Mesenteric fat pad (tissue), 1 donor: ENCODE measurements at places on chromosomes 1 and 21. TPM values are rescaled to one million over a fixed set of nuclear protein-coding genes. Genes with fewer than 3 reads are reported as not detected.

- DNase-seq = no peak
Observed at GRCh38 chr1:16254263-16254928, 17.4 kb upstream of the CPLANE2 start.

DNA sequence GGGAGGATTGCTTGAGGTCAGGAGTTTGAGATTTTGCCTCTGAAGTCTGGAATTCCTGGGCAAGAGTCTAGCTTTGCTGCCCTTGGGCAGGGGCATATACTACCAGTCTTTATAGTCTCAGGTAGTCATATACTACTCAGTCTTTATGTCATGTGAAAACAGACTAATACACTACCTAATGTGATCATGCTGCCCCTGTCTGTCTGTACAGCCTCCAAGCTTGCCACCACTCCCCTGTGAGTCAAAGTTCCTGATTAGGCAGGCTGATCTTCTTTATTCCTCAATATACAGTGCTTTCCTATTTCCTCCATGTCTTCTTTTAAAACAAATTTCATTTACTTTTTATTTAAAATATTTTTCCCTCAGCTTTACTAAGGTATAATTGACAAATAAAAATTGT, 105.3 kb upstream of the BEND5 start:
- DNase-seq = no peak

DNA sequence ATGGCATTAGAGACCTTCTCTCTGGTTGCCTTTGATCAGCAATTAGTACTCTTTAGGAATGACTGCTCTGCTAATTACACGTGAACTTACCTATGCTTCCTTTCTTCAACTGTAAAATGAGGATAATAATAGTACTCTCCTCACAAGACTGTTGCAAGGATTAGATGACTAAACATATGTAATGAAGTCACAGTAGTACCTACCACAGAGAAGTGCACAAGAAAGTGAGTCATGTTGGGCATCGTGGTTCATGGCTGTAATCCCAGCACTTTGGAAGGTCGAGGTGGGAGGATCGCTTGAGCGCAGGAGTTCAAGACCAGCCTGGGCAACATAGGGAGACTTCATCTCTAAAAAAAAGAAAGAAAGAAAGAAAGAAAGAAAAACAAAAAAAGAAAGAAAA, 68.1 kb upstream of the AK4 start:
- DNase-seq = no peak

FAM163A gene
- not detected for total RNA-seq

GUCA2A gene
- total RNA-seq = not detected
